ENCODE measurements at places on chromosomes 5 and 9.

DNA sequence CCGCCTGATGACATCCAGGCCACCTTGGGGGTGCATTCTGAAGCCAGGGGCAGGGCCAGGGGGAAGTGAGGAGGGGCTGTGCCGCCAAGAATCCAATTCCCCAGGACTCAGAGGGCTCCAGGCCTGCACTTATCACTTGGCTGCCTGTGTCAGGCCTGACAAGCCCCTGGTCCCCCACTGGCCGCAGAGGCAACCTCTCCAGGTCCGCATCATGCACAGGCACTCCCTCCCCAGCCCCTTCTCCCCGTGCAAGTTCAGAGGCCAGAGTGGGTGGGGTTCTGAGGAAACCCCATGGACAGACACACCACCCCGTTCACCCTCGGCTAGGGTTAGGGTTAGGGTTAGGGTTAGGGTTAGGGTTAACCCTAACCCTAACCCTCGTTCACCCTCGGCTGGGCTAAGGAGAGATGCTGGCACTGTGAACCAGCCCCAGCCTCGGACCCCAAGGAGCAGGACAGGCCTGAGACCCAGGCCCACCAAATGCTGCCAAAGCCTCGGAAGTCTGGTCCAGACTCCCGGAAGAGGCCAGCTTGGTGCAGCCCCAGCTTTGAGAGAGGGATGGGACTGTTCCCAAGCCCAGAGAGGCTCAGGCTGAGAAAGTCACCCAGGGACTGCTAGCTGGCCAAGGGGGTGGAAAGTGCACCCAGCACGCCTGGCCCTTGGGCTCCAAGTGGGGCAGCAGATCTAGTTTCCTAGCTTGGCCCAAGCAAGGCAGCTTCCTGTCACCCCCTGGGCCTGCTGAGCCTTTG lies 4.9 kb downstream of the LCN2 start:
- no peak for DNase-seq

DNA sequence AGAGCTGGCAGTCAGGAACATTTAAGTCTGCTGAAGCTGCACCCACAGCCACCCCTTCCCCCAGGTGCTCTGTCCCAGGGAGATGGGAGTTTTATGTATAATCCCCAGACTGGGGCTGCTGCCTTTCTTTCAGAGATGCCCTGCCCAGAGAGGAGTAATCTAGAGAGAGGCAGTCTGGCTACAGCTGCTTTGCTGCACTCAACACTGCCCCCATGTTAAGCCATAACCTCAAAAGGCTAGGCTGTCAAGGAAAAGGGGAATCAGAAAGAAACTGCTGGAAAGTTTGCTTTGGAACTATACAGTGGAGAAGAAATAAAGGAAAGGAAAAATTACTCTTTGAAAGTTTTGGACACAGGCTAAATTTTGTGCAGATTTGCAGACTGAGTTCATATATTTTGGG lies 127.2 kb downstream of the MACIR start:
- no peak for DNase-seq

- no peak for DNase-seq
Measured at GRCh38 chr5:73378070-73378469, 70.5 kb downstream of the FOXD1 start.

- DNase-seq = no peak
Measured at GRCh38 chr9:21470126-21470525, 12.0 kb downstream of the IFNE start.

DNA sequence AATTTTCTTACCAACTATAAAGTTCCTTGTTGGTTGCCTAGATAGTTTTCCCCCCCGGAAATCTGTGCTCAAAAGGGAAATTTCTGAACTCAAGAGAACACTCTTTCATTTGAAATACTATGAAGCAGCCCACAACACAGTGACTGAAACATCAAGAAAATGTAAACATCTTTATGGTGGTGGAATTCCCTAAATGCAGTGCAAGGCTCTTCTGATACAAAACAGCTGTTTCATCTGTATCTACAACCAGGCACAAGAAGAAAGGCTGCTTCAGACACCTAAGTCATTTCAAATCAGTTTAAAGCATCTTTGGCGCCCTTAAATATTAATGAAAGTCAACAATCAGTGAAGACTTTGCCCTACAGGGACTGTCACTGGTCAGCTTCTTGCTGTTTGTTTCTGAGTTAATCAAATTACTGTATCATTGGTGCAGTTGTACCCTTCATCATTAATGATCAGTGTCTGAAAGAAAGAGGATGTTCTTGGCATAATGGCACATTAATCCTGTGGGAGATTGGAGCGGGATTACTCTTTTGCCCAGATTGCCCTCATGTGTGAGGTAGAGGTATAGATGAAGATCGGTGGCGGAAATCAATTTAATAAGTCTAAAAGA lies 947.0 kb downstream of the NR2F1-AS1 start:
- DNase-seq = no peak

DNA sequence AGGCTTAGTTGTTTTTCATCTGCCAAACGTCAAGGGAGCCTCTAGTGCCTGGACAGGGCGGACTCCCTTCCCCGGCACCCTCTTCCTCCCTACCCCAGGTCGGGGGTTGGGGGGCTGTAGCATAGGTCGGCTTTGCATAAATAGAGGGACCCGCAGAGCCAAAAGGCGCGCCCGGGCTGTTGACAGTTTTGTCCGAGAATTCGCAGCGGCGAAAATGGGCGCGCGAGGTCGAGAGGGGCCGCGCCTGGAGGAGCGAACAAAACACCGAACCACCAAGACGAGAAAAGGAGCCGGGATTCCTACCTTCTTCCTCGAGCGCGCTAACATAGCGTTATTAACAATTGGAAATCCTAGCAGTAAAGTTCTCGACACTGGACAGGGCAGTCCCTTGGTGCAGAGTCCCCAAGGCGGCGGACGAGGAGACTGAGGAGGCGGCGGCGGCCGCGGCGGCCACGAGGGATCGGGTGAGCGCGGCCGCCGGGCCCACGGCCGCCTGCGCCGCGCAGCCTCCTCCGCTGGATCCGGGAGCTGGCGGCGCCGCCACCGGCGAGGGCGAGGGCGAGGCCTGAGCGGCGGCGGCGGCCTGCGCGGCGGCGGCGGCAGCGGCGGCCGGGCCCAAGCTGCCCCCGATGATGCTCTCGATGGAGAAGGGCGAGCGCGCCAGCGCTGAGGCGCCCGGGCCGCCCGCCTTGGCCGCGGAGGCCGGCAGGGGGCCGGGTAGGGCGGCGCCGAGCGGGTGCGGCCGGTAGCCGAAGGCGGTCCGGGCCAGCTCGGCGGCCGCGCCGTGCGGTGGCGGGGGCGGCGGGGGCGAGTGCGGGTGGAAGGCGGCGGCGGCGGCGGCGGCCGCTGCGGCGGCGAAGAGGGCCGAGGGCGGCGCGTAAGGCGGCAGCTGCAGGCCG lies 1.7 kb downstream of the FOXD1 start:
- DNase-seq = no peak

GRCh38 chr9:127927988-127928675 lies 2.4 kb downstream of the PIP5KL1 start:
- DNase-seq = no peak

GRCh38 chr9:78437806-78438205 lies 140.9 kb downstream of the PSAT1 start:
- DNase-seq = no peak

GRCh38 chr9:96450613-96451528 lies 902 bp downstream of the HABP4 start:
- no peak for DNase-seq

GRCh38 chr9:109417585-109418544 lies 80.2 kb downstream of the PTPN3 start:
- no peak for DNase-seq

DNA sequence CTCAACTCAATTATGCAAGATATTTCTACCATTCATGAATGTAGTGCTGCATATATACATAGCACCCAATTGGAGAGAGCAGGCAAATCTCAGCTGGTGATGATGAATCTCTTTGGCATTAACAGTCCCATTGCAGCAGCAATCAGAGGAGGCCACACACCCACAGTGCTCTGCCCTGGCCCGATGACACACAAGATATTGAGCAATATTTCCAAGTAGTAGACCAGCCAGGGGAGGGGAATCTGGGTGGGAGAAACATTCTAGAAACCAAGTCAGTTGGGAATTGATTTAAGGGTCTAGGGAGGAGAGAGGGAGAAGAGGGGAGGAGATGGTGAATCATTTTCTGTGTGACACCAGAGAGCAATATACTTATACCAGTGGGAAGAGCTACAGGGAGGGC lies 14.9 kb upstream of the C5orf63 start:
- DNase-seq = no peak
